ENCODE measurements at places on chromosomes 12 and 14.

DNA sequence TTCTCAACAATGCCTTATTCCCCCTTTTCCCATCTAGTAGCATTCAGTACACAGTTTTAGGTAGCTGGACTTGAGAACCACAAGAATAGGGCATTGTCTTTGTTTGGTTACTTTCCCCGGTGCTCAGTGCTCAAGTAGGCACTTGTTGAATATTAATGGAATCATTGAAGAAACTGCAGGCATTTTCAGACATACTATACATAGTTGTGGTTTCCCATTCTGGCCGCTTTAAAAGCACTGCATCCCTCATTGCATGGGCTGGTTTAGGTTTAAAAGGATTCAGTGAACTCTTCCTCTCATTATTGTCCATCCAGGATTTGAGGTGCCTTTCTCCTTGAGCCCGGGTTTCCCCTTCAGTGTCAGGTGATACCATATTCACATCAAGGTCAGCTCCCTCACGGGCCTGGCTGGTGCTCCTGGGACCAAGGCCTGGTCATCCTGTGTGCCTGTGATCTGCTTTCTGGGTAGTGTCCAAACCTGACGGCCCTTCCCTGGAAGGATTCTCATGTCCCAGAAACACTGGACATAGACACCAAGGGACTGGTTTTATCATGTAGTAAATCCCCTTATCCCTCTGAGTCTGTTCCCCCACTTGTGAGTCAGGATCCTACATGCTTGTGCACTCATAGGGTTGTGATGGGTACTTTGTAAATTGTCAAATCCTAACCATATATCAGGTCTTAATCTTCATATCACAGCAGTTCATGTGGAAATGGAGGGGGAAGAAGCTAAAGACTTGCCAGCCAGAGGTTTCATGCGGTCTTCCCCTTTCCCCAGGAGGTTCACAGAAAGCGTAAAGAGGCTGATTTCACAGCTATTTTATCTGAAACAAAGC, 7.4 kb downstream of the TCP11L2 start:
- DNase-seq = peak; percentile 82

- no peak for DNase-seq
Measured at GRCh38 chr12:79873201-79873600, 61.7 kb downstream of the PPP1R12A start.

- DNase-seq = no peak
Measured at GRCh38 chr14:51538973-51539372, 112.7 kb upstream of the FRMD6 start.

GRCh38 chr14:84546236-84546635, 983.7 kb upstream of the FLRT2 start:
- DNase-seq = no peak

DNA sequence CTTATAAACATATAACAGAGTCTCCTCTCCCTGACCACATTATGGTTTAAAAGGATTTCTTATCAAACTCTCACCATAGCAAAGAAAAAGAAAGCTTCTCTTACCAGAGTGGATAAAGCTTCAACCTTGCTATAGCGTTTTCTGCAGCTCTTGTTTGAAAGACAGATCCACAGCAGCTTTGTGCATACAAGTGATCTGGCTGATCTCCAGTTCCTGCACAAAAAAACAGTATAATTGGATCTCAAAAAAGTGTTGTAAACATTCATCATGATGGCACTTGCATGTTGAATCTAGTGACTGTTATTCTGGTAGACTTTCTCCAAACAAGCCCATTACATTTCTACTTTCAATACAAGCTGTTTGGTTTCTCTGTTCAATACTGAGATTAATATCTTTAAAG, 178.9 kb upstream of the MGAT4C start:
- DNase-seq = no peak

DNA sequence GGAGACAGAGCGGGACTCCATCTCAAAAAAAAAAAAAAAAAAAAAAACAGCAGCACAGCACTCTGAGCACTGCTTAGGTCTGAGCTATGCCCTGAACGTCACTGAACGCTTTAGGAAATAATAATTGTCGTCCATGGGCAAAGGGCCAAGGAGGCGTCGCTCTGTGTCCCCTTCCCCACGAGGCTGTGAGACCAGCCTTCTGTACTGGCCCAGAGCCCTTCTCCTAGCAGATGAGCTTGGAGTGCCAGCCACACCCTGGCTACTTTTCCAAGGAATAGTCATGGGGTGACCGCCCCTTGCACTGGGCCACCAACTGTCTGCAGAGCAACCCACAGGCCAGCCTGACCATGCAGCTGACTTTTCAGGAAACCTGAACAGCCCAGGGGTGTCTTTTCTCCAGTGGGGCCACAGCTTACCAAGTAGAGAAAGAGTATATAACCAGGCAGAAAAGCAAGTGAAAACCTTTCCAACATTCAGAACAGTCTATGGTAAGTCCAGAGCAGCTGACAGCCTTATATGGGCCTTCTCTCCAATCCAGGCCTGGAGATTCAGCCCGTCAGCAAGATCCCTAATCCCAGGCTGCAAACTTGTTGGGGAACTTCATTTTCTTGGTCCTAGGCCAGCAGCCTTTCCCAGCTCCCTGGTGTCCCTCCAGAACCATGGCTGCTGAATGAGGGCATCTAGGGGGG, 28.5 kb downstream of the CD9 start:
- DNase-seq = no peak

- no peak for DNase-seq
Measured at GRCh38 chr12:11894890-11895289, 175.8 kb upstream of the BCL2L14 start.

GRCh38 chr12:77577791-77578190, 252.9 kb upstream of the NAV3 start:
- peak; percentile 57 for DNase-seq

DNA sequence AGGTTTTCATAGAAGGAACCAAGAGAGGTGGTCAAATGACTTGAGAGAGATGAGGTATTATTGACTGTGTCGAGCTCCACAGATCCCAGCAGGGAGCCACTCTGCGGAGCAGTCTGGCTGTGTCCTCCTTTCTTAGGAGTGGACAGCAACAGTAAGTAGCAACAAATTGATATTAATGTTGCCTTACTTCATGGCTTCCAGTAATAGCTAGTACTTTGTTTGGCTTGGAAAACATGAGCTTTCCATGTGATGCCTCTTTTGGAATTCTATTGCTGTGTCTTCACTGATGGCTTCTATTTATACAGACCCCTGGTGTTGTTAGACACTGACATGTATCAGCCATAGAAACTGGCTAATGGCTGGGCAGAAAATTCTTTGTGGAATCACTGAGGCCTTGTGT, 531.2 kb upstream of the CCDC196 start:
- DNase-seq = no peak

Measured in fibroblast of skin of back (primary cell).